OCI-M1 (cell line): ENCODE measurements at places on chromosomes 16 and 17.

GRCh38 chr16:81645266-81645694, 133.8 kb upstream of the PLCG2 start:
- DNase-seq, result no peak

DNA sequence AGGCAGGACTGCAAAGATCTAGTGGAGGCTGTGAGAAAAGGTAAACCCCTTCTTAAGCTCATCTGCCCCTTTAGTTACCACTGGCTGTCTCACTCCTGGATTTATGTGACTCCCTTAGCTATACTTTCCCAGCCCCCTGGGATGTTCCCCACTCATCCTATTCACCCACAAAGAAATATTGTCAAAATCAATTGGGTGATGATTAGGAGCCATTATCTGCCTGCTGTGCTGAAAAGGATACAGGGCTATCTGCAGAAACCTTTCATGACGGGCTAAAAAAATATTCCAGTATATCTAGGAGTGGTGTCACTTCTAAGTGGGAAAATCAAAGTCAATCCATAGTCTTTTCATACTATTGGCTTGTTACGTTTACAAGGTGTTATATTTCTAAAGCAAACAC, 8.0 kb upstream of the GNAO1 start:
- no peak for DNase-seq

DNA sequence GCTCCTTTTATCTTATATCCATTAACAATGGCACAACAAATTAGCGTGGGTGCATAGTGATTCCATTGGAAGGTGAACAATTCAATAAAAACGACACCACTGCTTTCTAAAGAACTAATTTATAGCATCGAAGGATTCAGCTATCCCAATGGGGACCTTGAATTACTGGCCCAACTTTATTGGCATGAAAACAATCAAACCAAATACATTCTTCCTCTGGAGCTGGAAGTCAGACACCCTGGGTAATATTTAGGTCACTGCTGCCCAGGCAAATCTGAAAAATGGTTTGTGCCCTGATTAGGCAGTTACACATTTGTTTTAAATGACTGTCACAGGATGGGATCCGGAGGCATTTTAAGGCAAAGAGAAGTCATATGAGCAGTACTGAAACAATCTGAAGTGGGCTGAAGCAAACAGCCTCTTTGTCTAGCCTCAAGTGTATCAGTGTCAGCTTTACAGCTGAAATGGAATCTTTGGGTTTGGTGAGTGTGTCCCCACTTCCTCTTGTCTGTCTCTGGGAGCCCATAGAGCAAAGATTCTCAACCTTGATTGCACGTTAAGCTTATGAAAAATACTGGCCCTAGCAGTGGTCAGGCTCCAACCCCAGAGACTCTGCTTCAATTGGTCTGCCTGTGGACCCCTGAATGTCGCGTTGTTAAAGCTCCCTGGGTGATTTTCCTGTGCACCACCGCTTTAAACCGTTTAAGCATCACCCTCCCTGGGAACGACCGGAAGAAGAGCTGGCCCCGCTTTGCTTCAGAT, 30.3 kb downstream of the CDK5R1 start:
- DNase-seq, result no peak

DNA sequence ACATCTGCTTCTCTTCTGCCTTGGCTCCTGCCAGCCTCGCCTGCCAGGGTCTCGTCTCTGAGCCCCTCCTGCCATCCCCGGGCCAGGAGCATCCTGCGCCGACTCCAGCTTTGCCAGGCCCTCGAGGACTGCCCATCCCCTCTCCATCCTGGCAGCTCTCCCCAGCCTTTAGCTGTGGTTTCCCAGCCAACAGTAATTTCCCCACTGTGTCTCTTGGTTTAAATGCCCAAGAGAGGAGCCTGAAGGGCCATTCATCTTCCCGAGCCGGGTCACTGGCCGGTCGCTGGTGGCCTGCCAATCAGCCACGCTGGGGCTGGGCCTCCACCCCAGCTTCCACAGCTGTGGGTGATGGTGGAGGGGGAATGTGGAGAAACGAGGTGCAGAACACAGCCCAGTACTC, 47.8 kb downstream of the MRC2 start:
- DNase-seq, result no peak

GRCh38 chr17:80639658-80640057, 95.0 kb downstream of the RPTOR start:
- no peak for DNase-seq

DNA sequence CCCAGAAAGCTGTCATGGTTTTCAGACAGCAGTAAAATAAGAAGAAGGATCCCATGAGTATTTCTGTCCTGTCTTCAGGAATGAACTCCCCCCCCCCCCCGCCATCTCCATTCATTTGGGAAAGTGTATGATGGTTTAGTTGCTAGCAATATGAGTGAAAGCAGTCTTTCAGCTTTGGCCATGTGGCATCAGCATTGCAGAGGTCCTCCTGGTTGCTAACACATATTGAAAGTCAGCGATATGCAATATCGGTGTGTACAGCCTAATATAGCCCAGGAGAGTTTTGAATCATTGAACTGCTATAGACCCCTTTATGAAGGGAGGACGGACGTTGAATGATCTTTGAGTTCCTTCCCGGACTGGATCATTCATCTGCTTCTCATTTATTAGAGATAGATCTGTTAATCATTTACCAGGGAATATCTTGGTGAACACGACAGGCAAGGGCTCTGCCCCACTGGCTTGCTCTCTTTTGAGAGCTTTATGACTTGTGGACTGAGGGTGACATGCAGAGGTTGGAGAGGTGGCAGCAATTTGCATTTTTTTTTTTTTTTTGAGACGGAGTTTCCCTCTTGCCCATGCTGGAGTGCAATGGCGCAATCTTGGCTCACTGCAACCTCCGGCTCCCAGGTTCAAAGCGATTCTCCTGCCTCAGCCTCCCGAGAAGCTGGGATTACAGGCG, 25.2 kb downstream of the DEF8 start:
- no peak for DNase-seq

GRCh38 chr16:55981557-55981956, 106.4 kb upstream of the CES5A start:
- peak; percentile 84 for DNase-seq
